Left ventricle myocardium superior (tissue), 1 donor: ENCODE measurements at places on chromosomes 6 and 20.

- no peak for DNase-seq
Measured at GRCh38 chr6:132832891-132833290, 18.5 kb downstream of the RPS12 start.

- peak; percentile 66 for DNase-seq
Measured at GRCh38 chr6:119158057-119158848, 79.8 kb upstream of the FAM184A start.

GRCh38 chr20:25073544-25073943, 8.4 kb downstream of the VSX1 start:
- DNase-seq, result no peak

DNA sequence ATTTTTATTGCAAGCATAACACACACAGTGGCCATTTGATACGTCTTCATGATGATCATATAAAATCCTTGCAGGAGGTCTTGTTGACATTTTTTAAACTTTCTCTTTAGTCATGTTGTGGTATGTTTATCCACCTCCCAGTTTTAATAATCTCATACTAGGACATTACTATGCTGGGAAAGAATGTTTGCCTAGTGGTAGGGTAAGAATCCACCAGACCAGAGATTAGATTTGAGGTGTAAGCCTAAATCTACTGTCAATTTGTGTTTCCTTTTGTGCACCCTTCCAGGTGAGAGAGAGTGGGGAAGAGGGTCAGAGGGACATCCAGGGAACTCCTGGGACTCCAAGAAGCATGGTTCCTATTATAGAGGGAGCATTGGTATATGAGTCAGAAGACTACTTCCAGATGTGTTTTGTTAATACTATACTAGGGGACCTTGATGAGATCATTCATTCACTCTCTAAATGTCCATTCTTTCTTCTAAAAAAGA, 298.3 kb upstream of the SASH1 start:
- DNase-seq, result no peak

GRCh38 chr6:2103765-2104523, 141.5 kb downstream of the GMDS start:
- no peak for DNase-seq

DNA sequence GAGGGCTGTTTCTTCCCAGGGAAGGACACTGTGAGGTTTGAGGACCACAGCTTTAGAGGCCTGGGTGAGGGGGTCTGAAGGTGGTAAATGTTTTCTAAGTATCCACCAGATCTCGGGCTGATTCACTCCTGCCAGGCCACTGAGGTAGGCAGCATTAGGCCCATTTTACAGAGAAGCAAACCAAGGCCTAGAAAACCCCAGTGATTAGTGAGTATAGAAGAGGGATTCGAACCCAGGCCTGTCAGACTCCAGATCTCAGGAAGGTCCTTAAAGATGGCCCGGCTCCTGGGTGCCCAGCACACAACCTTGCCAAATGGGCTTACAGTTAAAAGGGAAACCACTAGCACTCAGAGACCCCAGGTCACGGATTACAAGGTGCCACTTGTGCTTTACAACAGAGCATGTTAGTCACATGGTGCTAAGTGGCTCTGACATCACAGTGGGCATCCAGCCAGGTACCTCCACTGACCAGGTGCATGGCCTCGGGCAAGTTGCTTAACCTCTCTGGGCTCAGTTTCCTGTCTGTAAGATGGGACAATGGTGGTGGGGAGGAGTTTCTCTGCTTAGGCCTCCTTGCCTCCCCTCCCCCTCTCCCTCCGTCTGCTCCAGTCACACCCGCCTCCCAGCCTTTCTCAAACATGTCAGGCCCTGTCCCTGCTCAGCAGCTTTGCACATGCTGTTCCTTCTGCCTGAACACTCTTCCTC, 18.8 kb upstream of the SIRPA start:
- no peak for DNase-seq

DNA sequence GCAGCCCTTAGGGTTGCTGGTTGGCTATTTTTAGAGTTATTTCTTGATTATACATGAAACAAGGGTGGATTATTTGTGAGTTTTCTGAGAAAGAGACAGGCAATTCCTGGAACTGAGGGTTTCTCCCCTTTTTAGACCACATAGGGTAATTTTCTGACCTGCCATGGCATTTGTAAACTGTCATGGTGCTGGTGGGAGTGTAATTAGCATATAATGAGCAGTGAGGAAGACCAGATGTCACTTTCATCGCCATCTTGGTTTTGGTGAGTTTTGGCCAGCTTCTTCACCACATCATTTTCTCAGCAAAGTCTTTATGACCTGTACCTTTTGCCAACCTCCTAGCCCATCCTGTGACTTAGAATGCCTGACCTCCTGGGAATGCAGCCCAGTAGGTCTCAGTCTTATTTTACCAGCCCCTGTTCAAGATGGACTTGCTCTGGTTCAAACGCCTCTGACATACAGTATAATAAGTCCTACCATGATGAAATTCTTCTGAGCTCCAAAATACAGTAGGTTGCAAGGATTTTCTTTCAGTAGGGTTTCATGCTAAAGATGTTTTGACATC, 117.1 kb downstream of the ISM1 start:
- DNase-seq, result no peak

- DNase-seq, result no peak
Measured at GRCh38 chr6:125793280-125793679, 2.5 kb downstream of the NCOA7 start.

DNA sequence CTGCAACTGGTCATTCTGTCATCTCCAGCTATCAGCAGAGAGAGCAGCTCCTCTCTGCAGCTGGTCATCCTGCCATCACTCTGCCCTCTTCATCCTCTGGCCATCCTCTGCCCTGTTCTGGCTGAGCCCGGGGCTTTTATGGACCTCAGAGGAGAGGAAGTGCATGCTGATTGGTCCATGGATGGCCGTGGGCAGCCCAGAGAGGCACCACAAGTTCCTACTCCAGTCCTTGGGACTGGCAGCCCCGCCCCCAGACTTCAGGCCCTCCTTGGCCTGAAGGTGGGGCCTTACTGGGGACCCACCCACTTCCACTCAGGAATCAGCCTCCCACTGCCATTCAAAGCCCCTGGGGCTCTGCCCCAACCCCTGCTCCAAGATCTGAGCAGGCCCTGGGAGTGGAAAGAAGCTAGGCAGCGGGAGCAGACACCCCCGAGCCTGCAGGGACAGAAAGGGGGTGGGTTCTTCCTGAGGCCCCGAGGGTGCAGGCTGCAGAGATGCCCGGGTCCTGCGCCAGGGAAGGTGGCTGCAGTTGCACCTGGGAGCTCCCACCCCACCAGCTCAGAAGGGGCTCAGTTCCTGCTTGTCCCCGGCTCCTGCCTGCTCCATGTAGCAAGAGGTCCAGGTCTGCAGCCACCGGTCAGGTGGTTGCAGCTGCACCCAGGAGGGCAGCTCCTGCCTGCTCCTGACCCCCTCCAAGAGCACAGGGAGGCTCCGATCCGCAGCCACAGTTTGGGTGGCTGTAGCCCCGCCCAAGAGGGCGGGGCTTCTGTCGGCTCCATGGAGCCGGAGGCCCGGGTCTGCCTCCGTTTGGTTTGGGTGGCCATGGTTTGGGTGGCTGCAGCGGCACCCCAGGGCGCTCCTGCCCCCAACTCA, 34.1 kb upstream of the HMGA1 start:
- no peak for DNase-seq

DNA sequence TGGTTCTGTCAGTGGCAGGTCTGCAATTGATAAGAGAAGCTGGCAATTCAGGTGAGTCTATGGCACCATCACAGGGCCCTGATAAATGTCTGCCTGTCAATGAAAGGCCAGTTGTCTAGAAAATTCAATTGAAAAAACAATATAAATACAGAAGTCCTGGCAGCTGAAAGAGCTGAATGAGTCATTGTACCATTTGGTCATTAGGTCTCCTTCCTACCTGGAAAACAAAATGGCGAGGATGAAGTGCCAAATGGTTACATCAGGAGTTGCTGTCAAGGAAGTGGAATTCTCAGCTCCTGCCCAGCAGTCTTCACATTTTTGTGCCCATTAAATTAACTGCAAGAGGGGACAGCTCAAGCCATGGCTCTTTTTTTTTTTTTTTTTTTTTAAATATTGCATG, 37.7 kb downstream of the PEX7 start:
- DNase-seq, result no peak

GRCh38 chr6:154721460-154721859, 11.8 kb upstream of the SCAF8 start:
- no peak for DNase-seq

DNA sequence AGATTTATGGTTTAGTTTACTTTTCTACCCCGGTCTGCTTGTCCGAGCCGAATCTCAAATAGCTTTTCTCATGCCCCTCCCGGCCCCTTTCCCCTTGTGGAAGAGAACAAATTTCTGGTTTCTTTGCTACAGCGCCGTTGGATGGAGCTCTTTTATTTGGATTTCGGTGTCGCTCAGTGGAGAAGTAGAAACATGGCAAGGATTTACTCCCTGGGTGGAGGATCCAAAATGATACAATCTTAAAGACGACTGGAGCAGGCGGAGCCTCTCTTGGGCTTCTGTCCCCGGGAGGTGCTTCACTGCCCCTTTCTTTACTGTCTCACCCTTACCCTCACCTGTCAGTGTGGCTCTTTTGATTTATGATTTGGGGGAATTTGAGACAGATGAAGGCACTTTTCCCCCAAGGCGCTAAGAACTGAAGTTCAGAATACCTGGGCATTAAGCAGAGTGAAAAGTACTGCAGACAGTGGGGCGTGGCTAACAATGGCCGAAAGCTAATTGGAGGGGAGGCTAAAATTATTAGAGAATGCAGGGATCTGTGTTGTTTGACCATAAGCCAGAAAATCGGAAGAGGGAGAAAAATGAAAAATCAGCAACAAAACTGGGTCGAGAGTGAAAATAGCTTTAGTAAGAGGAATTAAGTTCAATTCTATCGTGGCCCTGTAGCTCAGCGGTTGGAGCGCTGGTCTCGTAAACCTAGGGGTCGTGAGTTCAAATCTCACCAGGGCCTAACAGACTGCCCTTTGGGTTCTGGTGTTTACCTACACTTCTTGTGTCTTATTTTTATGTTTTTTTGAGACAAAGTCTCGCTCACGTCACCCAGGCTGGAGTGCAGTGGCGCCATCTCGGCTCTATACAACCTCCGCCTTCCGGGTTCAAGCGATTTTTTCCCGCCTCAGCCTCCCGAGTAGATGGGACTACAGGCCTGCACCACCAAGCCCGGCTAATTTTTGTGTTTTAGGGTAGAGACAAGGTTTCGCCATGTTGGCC, 145.1 kb upstream of the ZNF184 start:
- DNase-seq, result no peak

DNA sequence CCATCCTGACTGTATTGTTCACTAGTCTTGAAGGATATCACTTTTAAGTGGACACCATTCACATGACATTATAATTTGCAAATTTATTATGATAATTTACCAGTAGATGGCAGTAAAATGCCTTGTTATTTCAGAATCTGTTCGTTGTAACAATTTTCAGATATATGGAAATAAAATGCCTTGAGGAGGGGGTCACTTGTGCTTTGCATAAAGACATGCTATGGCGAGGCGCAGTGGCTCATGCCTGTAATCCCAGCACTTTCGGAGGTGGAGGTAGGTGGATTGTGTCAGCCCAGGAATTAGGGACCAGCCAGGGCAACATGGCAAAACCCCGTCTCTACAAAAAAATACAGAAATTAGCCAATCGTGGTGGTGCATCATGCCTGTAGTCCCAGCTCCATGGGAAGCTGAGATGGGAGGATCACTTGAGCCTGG, 9.0 kb upstream of the NCOA6 start:
- no peak for DNase-seq

- no peak for DNase-seq
Measured at GRCh38 chr6:62971976-62972658, 239.2 kb upstream of the FKBP1C start.

GRCh38 chr6:1604158-1605003, 5.3 kb upstream of the FOXC1 start:
- DNase-seq, result peak; percentile 85

- no peak for DNase-seq
Measured at GRCh38 chr20:31669876-31670275, 32.2 kb downstream of the COX4I2 start.

DNA sequence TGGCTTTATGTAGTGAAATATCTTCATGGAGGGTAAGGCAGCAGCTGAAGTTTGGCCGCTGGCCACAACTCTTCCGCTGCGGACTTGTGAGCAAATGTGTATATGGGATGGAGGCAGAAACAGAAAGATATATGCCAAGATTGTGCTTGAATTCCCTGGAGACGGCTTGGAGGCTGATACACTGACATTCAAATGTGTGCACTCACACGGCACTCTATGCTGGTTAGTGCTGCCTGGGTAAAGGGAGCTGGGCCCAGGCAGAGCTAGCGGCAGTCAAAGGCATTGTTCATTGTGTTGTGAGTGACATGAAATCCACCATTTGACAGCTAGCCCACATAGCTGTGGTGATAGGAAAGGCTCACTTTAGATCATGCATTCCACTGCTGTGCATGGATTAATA, 202.7 kb downstream of the CLIC5 start:
- peak; percentile 42 for DNase-seq

- no peak for DNase-seq
Measured at GRCh38 chr6:118700531-118700930, 49.1 kb upstream of the CEP85L start.

- no peak for DNase-seq
Measured at GRCh38 chr20:37534401-37535157, 6.9 kb upstream of the BLCAP start.

- DNase-seq, result no peak
Measured at GRCh38 chr20:51803148-51803854, 980 bp upstream of the SALL4 start.

DNA sequence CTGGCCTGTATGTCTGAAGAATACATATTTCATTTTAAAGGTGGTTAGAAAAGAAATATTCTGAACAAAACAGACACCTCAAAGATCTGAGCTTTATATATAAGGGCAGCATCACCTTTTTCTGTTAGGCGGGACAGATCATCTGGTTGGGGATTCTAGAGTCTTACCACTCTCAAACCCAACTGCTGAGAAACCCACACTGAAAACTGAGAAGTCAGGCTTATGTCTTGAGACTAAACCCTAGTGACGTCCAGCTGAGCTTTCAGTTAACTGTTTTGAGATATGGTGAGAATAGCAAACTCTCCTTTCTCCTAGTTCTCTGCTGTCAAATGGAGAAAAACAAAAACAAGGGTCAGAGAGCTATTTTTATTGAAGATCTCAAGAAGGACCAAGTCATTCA, 63.7 kb upstream of the CCN6 start:
- no peak for DNase-seq

GRCh38 chr6:72042088-72042487, 155.7 kb downstream of the RIMS1 start:
- no peak for DNase-seq

DNA sequence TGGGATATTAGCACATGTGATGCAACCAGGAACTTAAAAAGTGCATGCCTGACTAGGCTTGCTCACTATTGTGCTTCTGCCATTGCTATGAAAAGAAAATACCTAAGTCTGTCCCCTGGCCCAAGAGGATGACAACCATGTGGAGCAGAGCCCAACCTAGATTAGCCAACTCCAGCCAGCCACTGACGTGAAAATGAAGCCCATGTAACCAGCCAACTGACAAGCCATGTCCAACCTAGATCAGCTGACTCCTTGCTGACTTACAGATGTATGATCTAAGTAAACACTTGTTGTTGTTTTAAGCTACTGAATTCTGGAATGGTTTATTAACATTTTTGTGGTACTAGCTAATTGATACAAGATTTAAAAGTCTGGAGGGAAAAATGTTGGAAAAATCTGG, 47.5 kb downstream of the PIGU start:
- peak; percentile 33 for DNase-seq
